ENCODE measurements at places on chromosomes 2 and 18.

- DNase-seq: no peak
These were observed 329.7 kb downstream of the FSIP2 start for GRCh38 chr2:186068139-186068801.

DNA sequence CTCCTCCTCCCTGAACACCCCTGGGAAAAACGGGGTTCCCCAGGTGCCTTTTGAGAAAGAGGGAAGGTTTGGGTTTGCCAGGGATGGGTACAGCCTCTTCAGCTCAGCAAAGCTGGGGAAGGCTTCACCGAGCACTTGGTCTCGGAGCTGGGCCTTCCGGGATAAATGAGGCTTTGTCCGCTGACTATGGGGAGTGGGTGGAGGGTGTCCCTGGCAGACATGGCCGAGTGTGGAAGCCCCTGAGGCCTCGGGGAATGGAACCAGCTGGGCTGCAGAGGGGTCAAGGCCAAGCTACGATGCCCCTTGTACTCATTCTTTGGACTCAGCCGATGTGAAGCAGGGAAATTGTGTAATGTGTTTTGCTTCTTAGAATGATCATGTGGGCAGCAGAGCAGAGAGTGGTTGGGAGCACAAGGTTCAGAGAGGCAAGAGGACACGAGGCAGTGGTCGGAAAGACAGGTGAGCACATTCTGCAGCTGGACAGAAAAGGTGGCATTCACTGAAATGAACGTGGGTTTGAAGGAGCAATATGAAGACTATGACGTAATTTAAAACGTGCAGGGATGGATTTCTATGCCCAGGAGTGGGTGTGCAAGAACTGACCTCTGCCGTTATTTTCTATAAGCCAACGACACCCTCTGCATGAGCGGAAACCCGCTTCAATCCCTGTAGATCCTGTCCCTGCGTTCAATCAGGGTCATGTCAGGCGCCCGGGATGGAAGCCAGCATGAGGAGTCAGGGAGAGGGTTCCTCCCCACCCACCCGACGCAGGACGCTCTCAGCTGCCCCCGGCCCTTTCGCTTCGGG, 142.6 kb downstream of the PXDN start:
- DNase-seq: no peak

GRCh38 chr2:44245083-44245861, 30.0 kb upstream of the SLC3A1 start:
- DNase-seq: peak; percentile 48

GRCh38 chr18:3604498-3605408, 154.8 kb downstream of the TGIF1 start:
- no peak for DNase-seq

- no peak for DNase-seq
These were observed 454.1 kb upstream of the SALL3 start for GRCh38 chr18:78525366-78526111.

GRCh38 chr18:26471027-26471426, 77.3 kb downstream of the KCTD1 start:
- DNase-seq: no peak

DNA sequence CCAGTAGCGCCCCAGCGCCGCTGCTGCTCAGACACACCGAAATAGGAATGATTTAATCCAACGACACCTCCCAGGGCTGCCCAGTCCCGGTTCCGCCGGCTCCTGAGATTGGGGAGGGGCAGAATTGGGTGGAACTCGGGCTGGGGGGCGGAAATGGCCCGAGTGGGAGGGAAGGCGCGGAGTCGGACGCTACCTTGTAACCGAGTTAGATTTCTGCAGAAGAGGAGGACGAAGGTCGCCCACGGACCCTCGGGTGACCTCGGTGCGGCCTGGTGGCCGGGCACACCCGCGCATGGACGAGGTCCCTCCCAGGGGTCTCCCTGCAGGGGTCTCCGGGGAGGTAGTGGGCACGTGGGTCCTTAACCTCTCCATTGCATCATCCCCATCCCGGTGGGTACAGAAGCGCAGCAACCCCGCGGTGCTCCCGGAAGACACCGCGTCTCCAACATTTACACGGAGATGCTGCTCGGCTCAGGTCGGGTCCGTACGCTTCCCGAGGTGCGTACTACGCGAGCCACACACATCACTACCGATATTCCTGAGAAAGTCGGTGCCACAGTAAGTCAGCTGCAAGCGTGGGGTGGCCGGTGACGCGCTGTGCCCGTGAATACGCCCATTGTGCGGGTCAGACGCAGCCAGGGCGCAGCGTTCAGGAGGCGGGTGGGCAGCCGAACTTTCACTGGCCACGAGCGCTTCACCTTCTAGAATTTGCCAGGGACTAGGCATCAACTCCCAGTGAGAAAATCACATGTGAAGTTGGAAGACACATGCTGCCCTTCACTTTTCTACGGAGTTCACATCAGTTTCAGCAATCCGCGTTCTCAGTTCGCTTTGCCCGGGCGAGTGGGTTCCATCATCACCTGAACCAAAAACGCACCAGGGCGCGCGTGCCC, 3.0 kb downstream of the ZNF516 start:
- DNase-seq: peak; percentile 60

DNA sequence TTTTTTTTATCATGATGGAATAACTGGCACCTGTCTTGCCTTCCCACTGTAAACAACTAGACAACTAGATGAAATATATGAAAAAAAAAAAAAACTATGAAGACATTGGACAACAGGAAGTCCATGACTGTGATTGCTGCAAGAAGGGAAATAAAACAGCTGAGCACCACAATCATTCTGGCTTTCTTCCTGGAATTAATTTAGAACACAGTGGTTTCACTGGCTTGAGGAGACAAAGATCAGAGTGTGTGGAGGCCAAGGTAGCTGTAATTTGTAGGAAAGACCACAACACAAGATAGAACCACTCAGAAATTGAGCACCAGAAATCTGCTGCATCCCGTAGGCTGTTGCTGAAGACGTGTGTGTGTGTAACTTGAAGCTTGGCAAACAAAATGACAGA, 121.1 kb upstream of the PID1 start:
- no peak for DNase-seq

DNA sequence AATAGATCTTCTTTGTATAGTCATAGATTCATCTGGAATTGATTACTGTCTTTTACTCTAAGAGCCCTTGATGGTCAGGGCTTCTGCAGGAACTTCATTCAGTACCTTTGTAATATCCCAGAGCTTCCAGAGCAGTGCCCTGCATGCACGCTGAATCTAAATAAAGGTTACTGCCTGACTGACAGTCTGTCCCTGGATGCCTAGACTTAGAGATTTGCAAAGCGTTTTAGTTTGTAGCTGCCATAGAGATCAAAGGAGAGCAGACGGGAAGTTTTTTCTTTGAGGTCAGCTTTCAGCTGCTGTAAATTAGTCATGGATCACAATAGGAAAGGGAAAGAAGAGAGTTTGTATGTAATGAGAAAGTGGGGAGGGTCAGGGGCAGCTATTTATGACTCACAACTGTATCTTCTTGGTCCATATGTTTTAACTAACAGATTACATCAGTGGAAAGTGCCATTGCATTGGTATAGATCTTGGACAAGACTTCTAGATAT, 45.2 kb upstream of the NYAP2 start:
- DNase-seq: no peak

DNA sequence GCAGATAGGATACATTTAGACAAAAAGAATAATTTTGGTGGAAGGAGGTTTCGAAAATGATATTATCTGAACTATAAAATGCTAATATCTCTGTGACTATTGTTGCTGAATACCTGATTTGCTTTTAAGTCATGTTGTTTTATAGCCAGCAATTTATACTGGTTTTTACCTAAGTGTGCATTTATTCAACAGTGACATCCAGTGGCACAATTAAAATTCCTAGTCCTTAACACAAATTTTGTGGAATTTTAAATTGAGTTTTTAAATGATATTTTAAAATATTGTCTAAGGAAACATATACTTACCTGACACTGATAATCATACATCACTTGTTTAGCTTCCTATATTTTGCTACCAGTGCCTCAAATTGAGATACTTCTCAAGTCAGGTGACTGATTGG, 144.8 kb downstream of the ARHGAP28 start:
- DNase-seq: no peak

DNA sequence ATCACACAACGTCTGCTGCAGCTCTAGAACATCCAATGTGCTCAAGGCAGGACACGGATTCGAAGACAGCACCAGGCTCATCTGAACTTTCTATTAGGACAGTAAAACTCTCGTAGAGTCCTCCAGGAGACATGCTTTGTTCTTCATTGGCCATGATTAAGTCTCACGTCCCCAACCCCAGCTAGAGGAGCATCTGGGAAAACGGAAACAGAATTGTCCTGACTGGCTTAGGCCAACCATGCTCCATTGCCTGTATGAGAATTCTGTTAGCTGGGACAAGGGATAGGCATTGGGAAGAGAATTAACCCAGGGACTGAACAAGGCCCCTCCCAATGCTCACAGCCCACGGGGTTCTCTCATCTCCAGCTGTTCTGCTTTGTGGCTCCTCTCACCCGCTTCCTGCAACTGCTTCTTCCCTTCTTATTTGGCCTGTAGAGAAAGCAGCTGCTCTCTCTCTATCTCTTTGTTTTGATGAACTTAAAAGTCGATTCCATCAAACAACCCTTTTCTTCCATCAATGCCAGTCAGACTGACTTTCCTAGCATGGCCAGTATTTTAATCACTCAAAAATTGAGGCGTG, 75.6 kb downstream of the C1QL2 start:
- DNase-seq: no peak

GRCh38 chr2:35871672-35872071, 483.9 kb upstream of the CRIM1 start:
- peak; percentile 7 for DNase-seq

DNA sequence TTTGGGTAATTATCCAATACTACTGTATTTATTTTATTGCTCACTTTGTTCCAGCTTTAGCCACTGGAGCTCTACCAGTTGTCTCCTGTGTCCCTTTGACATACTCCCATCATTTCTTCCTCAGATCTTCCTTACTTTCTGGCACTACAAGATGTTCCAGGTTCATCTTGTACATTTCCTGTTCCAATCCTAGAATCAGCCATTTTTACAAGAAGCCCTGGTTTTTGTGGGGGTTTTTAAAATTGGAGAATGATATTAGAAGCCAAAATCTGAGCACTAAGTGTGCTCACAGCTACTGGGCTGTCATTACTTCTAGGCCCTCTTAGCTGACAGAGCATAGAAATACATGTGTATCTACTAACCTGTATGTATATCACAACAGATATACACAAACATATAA, 164.3 kb downstream of the ZFP36L2 start:
- no peak for DNase-seq

DNA sequence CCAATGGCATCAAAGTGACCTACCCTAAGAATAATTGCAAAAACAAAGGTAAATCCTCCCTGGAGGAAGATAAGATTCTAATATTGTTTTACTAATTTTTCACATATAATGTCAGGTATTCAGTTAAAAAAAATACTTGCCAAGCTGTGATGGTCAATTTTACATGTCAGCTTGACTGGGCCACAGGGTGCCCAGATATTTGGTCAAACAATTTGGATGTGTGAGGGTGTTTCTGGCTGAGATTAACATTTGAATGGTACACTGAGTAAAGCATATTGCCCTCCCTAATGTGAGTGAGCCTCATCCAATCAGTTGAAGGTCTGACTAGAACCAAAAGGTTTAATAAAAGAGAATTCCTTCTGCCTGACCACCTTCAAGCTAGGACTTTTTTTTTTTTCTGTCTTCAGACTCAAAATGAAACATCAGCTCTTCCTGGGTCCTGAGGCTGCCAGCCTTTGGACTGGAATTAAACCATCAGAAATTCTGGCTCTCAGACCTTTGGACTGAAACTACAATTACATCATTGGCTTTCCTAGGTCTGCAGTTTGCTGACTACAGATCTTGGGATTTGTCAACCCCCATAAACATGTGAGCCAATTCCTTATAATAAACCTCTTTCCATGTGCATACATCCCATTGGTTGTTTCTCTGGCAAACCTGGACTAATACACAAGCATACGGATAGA, 65.4 kb downstream of the LDAH start:
- no peak for DNase-seq

- DNase-seq: no peak
These were observed 574.3 kb upstream of the NXPH2 start for GRCh38 chr2:139354518-139354917.

- DNase-seq: no peak
These were observed 7.6 kb downstream of the COX5B start for GRCh38 chr2:97653473-97653872.

- DNase-seq: no peak
These were observed 8.3 kb upstream of the GPR148 start for GRCh38 chr2:130720528-130720927.

DNA sequence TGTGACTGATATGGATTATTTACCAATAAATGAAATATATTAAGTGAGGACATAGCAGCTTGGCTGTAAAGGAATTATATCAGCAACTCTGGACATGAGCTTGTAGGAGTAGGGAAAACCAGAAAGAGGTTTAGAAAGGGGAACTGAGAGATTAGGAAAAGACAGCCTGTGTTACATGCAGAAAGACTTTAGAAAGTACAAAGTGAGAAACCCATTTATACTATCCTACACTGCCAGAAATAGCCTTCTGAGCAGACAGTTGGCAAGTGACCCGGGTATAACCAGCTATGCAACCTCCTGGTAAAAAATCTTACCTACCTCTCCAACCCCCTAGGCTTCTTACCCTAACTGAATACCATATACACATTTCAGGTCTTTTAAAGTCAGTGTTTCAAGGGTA, 134.1 kb downstream of the ANKRD44 start:
- DNase-seq: no peak

DNA sequence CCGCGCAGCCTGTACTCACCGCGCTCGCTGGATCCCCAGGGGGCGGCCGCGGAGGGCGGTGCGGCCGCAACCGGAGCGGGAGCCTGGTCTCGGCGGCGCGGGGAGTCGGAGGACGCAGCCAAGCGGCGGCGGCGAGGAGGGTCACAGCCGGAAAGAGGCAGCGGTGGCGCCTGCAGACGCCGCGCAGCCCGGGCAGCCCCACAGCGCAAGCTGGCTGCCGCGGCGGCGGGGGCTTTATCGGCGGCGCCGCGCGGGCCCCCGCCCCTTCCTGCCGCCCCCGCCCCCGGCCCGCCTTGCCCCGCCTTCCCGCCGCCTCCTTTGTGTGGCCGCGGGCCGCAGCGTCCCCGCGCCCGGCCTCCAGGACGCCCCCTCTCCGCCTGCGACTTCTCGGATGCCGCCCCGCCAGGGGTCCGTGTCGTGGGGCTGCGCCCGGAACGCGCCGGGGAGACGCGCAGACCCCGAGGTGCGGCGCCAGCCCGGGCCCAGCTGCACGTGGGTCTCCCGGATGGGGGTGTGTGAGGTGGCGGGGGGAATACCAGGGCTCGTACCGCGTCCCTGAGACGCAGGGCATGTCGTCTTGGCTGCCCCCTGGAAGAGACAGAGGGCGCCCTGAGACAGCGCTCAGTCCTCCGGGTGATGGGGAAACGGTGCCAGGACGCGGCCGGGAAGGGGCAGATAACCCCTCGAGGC, at the start of gene SERPINE2:
TSS of gene SERPINE2 (minus strand) at position 207 of the 690 bp plus-strand sequence. CDS start 37,386 bp downstream, outside the sequence.
- DNase-seq: no peak

All from NCI-H526 (cell line).